Daoy (cell line): ENCODE measurements at places on chromosomes 1 and 21.

GRCh38 chr21:36132696-36133095 is 2.2 kb upstream of the CBR3 start:
- DNase-seq: no peak

DNA sequence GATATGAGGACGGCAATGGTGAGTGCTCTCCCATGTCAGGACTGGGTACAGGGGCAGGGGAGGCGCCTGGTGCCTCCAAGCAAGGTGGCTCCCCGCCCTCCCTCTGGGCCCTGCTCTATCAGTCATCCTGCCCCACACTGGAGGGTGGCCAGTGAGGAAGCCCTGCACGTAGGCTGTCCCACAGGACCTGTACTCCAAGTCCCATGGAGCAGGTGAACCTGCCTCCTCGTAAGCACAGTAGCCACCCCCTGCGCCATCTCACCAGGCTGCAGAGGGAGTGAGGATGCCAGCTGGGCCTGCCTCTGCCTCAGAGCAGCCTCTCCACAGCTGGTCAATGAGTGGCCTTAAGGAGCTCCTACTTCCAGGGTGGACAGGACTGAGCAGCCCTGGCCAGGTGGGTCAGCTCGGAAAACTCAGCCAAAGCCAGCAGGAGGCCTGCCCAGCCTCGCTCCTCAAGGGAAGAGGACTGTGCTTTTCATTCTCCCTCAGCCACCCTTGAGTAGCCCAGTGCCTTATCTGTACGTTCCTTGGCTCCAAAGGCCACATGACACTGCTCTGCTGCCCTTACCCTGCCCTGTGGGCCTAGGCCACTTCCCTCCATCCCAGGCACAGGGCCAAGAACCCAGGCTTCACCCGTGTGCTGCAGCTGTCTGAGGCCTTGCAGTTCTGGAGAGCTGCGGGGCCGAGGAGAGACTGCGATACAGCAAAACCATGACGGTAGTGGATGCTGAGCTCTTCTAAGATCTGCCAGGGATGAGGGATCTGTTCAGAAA is 39.6 kb downstream of the SLC45A1 start:
- no peak for DNase-seq

DNA sequence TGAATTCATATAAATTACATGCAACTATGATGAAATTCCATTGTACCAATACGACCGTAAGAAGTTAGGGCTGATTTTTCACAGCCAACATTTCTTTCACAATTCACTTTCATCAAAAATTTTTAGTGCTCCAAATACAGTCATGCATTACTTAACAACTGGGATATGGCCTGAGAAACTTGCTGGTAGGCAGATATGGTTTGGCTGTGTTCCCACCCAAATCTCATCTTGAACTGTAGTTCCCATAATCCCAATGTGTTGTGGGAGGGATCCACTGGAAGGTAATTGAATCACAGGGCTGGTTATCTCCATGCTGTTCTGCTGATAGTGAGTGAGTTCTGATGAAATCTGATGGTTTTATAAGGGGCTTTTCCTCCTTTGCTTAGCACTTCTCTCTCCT is 244.4 kb downstream of the AKT3 start:
- DNase-seq: no peak

DNA sequence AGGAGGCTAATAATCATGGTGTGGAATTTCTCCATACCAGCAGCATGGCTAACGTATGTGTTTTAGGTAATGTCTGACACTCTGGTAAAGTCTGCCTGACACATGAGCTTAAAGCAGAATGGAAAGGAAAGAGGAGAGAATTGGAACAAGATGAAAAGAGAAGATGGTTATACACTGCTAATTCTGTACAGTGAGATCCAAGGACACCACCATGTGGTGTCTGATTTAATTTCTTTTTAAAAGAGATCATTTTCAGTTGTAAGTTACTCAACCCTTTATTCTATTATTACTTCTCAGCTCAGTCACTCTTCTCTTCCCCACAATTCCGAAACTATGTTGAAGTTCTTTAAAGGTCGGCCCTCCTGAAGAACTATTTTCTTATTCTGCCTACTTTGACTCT is 15.6 kb downstream of the PRKAB2 start:
- no peak for DNase-seq

- DNase-seq: no peak
Measured at GRCh38 chr1:82059959-82060358, 259.2 kb downstream of the ADGRL2 start.

- DNase-seq: no peak
Measured at GRCh38 chr21:27418346-27418745, 451.5 kb upstream of the ADAMTS5 start.

DNA sequence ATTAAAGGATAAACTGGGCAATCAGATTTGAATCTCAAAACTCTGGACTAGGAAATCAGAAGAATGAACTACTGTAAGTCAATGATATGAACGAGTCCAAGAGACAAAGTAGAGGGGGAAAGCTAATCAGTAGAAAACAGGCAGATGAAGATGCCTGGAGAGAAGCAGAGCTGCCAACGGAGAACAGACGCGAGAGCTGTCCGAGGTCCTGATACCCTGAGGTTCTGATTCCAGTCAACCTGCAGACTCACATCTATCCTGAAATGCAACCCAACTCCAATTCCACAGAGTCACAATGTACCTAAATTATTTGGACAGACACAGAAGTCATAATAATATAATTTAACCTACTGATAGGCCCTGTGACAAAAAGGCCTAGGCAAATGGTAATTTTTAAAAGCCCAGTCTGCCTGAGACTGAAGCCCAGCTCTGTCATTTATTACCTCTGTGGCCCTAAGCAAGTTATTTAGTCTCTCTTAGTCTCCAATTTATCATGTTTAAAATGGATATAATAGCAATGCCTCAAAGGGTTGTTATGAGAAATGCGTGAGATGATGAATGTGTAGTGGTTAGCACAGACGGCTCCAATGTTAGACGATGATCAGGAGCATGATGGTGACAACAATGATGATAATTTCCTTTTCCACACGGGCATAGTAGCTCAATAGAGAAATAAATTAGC is 33.4 kb downstream of the RGS7 start:
- peak; percentile 46 for DNase-seq

- peak; percentile 27 for DNase-seq
Measured at GRCh38 chr1:159890390-159890789, 9.6 kb downstream of the CFAP45 start.

DNA sequence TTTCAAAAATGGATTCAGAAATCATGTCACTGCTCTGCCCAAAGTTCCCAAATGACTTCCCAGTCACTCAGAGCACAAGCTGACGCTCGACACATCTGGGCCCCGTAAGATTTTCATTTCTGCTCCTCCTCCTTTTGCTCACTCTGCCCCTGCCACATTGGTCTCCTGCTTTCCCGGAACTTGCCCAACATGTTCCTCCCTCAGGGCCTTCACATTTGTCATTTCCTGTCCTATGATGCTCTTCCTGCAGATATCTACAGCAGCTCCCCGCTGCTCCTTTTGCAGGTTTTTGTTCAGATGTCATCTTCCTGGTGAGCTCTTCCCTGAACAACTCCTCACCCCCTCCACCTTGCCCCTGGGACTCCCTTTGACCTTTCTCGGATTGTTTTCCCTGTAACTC is 58.5 kb upstream of the IVNS1ABP start:
- peak; percentile 17 for DNase-seq

- DNase-seq: peak; percentile 97
Measured at GRCh38 chr1:33346927-33347649, 26.2 kb upstream of the A3GALT2 start.

DNA sequence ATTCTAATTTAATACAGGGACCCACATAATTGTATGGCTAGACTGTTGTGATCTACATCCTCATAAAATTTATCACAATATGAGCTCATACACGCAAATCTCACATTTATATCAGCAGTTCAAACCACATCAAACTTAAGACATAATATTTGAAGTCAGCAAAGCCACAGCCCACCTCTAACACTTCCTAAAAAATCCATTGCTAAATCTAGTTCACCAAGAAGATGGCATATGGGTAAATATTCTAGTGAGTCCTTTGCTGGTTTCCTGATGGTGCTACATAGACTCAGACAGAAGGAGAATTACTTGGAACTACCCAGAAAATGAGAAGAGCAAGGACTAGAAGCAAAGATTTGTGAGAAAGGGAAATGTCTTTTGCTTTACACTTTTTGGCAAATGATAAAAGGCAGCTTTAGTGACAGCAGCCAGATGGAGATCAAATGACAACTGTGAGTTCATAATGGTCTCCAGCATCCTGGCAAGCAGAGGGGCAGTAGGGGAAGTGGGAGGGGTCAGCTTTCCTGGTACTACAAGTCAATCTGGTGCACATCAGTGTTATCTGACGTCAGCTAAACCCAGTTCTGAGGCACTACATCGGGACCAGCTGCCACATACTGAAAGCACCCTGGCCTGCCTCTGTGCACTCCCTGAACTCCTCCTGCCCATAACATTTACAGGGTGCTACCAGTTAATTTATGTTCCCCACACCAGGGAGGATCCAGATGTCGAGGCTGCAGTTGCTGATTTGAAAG is 10.6 kb upstream of the GADD45A start:
- DNase-seq: peak; percentile 77

- DNase-seq: peak; percentile 98
Measured at GRCh38 chr1:218496561-218496960, 151.4 kb downstream of the TGFB2 start.

GRCh38 chr1:179287946-179288345 is 5.7 kb upstream of the SOAT1 start:
- no peak for DNase-seq

DNA sequence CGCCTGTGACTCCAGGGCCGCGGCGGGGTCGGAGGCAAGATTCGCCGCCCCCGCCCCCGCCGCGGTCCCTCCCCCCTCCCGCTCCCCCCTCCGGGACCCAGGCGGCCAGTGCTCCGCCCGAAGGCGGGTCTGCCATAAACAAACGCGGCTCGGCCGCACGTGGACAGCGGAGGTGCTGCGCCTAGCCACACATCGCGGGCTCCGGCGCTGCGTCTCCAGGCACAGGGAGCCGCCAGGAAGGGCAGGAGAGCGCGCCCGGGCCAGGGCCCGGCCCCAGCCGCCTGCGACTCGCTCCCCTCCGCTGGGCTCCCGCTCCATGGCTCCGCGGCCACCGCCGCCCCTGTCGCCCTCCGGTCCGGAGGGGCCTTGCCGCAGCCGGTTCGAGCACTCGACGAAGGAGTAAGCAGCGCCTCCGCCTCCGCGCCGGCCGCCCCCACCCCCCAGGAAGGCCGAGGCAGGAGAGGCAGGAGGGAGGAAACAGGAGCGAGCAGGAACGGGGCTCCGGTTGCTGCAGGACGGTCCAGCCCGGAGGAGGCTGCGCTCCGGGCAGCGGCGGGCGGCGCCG is at the start of gene SIM2:
TSS of gene SIM2 (plus strand) at position 135 of the 565 bp plus-strand sequence. CDS start 632 bp downstream, outside the sequence.
- DNase-seq: peak; percentile 86

DNA sequence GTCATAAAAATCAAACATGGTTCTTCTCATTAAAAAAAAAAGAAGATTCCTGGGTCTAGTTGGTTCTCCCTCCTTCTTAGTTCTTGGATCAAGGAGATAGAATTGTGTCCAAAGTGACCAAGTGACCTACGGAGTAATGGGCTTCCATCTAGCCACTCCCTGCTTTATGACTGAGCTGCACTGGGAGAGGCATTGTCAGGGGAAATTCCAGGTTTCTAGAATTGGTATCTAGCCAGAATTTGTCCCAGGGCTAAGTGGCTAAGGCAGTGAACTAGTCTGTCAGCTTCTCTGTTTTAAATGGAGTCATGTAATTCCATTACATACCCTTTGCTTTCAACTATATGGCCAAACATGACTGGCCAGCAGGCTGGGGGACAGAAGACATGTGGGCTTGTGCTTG is 40.1 kb upstream of the ERG start:
- peak; percentile 52 for DNase-seq

DNA sequence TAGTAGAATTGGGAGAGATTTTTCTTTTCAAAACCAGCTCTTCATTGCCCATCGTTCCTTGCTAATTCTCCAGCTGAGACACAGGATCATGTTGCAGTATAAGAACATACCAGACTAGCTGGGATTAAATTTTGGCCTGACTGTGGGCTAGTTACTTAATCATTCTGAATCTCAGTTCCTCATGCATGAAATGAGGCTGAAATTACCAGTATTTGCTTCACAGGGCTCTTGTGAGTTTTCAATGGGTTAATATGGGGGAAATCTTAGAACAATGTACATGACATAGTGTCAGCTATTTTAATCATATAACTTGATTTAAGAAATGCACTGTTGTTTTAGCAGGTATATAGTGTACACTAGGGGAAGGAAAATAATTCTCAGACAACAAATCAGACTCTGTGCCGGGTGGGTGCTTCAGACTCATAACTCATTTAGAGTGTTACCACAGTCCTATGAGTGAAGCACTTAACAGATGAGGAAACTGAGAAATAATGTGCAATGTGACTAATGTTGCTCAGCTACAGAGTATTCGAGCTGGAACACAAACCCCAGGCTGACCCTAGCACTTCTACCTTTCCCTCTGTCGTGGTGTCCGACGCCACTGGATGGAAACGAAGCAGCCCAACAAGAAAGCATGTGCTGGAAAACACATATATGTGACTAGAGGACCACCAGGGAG is 137.6 kb upstream of the SGIP1 start:
- no peak for DNase-seq

GRCh38 chr1:231986631-231987336 is 360.2 kb downstream of the DISC1 start:
- peak; percentile 71 for DNase-seq

- DNase-seq: peak; percentile 76
Measured at GRCh38 chr1:181033799-181034451, at the start of gene MR1. Gene MR1 (plus strand): TSS chr1:181033983. CDS start chr1:181034008, 25 bp downstream.

GRCh38 chr1:28160782-28161266 is 15.7 kb downstream of the PTAFR start:
- no peak for DNase-seq

DNA sequence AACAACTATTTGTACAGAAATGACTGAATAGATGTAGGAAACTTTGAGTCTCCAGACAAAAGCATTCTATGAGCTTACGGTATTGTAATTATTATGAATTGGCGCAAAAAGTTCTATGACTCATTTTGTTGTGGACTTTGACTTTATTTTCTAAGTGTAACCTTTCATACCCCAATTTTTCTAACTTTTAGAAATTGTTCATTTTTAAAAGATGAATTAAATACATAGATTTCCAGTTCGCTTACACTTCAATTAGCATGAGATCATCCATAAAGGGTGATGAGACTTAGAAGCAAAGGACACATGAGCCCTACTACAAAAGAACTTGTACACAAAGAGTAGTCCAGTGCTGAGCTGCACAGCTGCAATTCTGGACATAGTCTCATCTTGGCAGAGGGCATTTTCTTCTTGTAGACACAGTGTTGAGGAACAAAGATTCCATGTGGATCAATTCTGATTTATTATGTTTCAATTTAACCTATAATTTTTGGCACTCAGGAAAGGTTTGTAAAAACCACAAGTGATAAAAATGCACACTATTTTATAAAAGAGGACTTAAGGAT is 431.1 kb downstream of the LRRIQ3 start:
- no peak for DNase-seq

- no peak for DNase-seq
Measured at GRCh38 chr1:98910827-98911226, 93.8 kb downstream of the PLPPR5 start.

- DNase-seq: no peak
Measured at GRCh38 chr1:3060127-3060526, 8.9 kb upstream of the PRDM16 start.

- no peak for DNase-seq
Measured at GRCh38 chr1:30397576-30397975, 325.8 kb downstream of the MATN1 start.

GRCh38 chr21:32426066-32426465 is 13.6 kb downstream of the EVA1C start:
- DNase-seq: no peak

- DNase-seq: no peak
Measured at GRCh38 chr1:172964864-172965263, 85.9 kb downstream of the TNFSF18 start.

- no peak for DNase-seq
Measured at GRCh38 chr1:220219136-220219442, 53.2 kb downstream of the RAB3GAP2 start.
